ENCODE measurements at places on chromosomes 6 and 20.

DNA sequence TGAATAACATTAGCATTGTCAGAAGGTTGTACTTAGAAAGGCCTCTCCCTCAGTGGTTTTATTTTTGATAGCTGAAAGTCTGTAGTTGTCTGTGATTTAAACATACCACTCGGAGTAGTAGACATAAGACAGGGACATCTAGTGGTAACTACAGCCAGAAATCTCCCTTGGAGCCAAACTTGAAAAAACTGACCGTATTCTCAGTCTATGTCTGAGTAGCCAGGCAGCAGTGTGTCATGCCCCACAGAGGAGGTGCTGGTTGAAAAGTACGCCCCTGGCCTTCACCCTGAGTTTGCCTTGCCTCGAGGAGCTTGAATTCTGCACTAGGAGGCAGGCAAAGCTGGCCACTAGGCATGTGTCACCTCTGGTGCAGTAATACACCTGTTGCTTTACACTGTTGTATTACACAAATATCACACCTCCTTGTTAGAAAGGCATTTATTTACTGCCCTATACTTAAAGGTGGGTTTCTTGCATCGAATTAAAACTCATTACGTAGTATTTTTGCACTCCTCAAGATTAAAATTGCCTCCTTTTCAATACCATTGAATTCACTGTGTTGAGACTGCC lies 20.8 kb downstream of the ZBTB2 start:
- no peak for DNase-seq

DNA sequence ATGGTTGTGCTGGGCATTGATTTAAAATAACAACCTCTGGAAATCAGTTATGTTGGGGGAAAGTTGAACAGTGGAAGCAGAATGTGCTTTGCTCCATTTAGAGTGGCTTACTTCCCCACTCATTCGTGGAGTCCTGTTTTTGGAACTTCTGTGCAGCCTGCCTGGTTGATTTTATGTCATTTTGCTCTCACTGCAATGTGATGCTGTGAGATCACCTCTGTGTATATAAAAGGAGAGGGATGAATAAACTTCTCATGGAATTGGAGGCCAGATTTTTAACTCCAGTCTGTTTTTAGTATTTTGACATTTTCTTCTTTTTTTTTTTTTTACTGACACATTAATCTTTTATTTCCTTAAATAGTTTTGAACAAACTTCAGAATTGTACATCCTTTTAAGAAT lies 139.0 kb downstream of the FNDC1 start:
- DNase-seq, result no peak

DNA sequence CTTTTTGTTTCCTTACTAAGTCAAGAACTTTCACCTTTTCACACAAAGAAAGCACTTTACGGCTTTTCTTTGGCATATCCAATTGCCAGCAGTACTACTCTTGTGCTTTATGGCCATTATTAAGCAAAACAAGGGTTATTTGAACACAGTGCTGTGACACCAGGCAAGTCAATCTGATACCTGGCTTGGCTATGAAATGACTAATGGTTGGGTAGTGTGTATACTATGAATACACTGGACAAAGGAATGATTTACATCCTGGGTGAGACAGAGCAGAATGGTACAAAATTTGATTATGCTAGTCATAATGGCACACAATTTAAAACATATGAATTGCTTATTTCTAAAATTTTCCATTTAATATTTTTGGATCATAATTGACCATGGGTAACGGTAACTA lies 22.1 kb upstream of the ADGRF1 start:
- DNase-seq, result no peak

- DNase-seq, result no peak
Observed at GRCh38 chr20:35342154-35342769, 50.0 kb upstream of the FAM83C start.

- no peak for DNase-seq
Observed at GRCh38 chr6:14121936-14122344, 4.4 kb downstream of the CD83 start.

DNA sequence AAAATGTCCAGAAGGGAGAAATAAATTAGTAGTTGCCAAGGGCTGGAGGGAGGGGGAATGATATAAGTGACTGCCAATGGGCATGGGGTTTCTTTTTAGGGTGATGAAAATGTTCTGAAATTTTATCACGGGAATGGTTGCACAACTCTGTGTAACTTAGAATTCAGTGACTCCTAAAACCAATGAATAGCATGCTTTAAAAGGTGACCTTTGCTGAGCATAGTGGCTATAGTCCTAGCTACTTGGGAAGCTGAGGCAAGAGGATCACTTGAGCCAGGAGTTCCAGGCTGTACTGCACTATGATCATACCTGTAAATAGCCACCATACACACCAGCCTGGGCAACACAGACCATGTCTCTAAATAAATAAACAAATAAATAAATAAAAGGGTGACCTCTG lies 109.0 kb downstream of the ATG5 start:
- no peak for DNase-seq

- DNase-seq, result no peak
Observed at GRCh38 chr20:24129641-24130040, 141.1 kb upstream of the GGTLC1 start.

GRCh38 chr6:118135371-118135770 lies 228.3 kb downstream of the SLC35F1 start:
- no peak for DNase-seq

DNA sequence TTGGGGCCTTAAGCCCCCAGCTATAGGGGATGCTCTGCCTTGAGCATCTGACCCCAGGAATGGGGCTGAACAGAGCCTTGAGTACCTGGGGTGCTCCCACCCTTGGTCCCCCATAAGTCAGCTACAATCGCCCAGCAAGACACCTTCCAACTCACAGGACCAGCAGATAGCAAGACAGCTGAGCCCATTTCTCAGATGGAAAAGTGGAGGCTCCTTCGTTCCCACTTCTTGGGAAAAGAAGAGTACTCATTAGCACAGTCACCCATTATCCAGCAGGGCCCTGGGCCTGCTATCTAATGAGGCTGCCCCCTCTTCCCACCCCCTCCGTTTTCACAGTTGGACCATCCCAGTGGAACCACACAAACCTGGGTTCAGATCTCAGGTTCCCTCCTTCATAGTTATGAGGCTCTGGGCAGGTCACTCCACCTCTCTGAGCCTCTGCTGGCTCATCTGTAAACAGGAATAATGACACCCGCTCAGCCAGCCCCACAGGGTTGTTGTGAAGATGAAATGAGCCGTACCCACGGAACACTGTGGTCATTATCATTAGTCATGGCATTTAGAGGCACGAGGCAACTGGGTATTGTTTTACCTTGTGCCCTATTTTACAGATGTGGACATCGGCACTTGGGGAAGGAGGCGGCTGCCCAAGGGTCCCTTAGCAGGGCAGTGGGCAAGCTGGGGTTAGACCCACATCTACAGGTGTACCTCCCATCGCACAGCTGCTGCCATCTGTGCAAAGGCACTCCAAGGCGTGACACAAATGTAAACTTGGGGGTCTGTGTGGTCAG lies 4.5 kb downstream of the LPIN3 start:
- DNase-seq, result no peak

DNA sequence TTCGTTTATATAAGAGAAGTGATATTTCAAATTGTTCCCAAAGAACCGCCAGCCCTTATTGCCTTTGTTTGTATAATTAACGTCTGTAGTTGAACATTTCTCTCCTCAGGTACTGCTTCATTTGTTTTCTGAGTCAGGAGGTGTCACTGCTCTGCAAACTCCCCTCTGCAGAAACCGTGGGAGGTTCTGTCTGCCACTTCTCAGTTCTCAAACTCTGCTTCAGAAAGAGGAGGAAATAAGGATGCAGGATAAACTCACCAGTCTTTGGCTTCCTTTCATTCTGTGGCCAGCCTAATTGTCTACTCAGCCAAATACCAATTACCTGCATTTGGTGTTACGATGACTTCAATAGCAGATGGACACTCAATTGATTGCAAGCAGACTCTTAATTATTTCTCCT lies 149.8 kb downstream of the PAK5 start:
- no peak for DNase-seq
